ENCODE measurements at places on chromosomes 2 and 18. TPM values are rescaled to one million over a fixed set of nuclear protein-coding genes. Genes with fewer than 3 reads are reported as not detected.
A peak's percentile ranks its signal among the peaks of the same experiment; 100 is the strongest.

The DSG1 gene
- not detected for polyA plus RNA-seq

- DNase-seq: no peak
These were observed 26.8 kb downstream of the PKDCC start for GRCh38 chr2:42074661-42075060.

The NBEAL1 gene
- 3.3 TPM for polyA plus RNA-seq

- DNase-seq: no peak
These were observed 2.5 kb downstream of the GYPC start for GRCh38 chr2:126658319-126658904.

The GBX2 gene
- polyA plus RNA-seq: 0.03 TPM

DNA sequence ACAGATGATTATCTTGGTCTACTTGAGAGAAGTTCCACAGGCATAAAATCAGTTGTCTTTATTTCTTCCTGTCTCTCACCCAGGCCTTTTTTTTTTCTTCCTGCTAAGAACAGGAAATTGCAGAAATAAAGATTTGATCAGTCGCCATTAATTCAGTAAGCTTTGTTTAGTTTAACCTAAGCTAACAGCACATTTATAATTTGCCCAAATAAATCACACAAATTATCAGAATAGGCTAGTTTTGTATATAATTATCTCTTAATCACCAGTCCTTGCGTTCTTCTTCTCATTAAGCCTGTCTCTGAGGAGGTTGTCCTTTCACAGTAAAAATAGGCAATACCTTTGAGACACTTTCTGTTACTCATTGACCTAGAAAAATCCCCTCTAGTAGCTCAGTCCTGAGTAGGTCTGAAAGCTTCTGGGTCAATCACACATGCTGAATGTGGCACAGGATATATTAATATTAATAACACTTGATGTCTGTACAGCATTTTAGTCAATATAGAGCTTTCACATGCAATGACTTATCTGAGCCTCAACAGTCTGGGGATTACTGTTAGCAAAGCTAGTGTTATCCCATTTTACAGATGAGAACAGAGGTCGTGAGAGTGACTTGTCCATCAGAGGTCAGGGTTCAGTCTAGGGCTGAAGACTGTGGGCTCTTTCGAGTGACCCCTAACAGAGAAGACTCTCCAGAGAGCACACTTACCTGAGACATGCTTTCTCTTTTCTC is 11.2 kb upstream of the STK17B start:
- no peak for DNase-seq

DNA sequence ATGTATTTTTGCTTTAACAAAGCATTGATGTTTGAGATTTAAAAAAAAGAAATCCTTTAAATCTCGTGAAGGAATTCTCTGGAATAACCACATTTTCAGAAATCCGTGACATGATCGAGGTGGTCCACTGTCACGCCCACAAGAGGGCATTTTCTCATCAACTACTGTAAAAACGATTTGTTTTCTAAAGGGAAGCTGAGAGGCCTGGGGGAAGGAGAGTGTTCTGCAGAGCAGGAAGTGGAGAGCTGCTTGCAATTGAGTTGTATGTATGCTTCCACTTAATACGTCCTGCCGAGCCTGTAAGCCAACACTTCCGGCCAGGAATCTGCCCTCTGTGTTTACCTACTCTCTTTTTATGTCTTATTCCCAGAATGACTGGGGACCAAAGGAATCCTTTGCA is 19.4 kb downstream of the KLHL29 start:
- DNase-seq: peak; percentile 84

DNA sequence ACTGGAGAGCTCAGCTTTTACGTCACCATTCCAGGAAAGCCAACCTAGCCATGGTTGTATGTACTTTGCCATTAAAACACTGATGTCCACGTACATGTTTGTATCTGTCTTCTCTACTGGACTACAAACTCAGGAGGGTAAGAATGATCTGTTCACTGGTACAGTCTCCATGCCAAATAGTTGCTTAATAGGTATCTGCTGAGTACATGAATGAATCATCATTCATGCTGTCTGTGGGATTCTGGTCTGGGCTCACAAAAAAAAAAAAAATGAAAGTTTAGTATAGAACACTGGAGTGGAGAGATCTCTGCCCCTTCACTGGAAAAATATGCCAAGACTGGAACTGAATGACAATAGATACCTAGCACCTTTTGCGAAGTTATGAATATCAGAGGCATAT is 102.6 kb upstream of the ITGA4 start:
- no peak for DNase-seq

Data from SK-N-SH (cell line).